ENCODE measurements at places on chromosomes 2 and 18. TPM values are rescaled to one million over a fixed set of nuclear protein-coding genes. Genes with fewer than 3 reads are reported as not detected.

DNA sequence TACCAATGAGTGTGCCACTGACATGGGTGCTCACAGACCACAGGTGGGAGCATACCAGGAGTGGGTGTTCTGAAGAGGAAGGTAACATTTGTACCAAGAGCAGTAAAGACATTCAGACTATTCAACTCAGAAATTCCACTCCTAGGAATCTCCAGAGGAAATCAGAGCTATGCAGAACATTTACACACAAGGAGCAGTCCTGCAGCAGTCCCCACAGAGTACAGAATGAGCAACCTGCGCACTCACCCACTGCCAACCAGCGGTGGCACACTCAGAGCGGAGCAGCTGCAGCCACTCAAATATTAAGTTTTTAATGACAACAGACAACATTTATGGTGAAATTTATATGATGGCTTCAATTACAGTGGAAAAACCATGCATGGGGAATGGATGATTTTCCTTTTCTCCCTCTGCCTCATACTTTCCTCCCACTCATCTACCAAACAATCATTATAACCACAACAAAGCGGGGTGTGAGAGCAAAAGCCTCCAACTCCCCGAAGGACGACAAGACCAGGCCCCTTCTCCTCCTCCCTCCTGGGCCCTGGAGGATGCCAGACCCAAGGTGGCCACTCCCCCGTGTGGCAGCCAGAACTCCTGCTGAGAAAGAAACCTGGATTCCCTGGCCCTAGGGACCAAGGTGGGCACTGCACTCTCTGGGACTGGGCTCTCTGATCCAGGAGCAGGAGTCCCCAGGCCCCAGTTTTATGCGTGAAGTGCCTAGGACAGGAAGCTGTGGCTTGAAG lies 5.4 kb downstream of the HS6ST1 start:
- DNase-seq: no peak

- no peak for DNase-seq
These were observed 182.2 kb upstream of the STON1 start for GRCh38 chr2:48347712-48348111.

- no peak for DNase-seq
These were observed 116.2 kb downstream of the EML6 start for GRCh38 chr2:54839461-54840255.

Gene RBMS1
- polyA plus RNA-seq: 129 TPM

Gene STK17B
- polyA plus RNA-seq: 11.4 TPM

Gene CD207
- polyA plus RNA-seq: 0.18 TPM

DNA sequence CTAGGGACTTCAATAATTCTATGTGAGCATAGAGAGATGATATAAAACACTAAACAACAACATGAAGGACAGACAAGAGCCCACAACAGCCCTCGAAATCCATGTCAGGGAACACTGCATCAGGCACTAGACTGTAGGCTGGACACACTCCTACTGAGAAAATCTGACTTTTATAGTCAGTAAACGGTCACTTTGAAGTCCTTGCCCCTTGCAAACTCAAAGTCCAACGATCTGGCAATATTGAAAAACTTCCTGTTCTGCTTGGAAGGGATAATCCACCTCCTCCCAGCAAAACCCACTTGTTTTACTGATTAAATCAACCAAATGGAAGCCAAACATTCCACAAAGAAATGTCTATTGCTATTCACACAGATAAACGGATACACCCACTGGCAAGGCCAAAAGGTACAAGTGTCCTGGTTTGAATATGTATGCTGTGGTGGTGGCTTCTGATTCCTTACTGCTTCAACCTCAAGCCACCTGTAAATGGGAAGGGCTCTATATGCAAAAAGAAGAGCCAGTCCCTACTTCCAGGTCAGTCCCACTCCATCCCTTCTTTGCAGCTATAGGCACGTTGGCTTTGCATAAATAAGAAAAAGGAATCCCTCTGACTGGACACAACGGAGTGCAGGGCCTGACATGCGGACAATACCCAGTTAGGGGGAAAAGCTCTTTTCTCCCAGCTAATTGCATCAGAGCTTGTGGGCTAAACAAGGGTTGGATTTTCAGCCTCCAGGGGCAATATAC lies 56.6 kb downstream of the STK39 start:
- DNase-seq: no peak

Gene CRYBA2
- polyA plus RNA-seq: not detected
